Right cardiac atrium (tissue), 5 donors: ENCODE measurements at places on chromosomes 6 and 20. TPM values are rescaled to one million over a fixed set of nuclear protein-coding genes. Genes with fewer than 3 reads are reported as not detected.

The FAM217A gene
- total RNA-seq: not detected

The SLC17A2 gene
- total RNA-seq: not detected

DNA sequence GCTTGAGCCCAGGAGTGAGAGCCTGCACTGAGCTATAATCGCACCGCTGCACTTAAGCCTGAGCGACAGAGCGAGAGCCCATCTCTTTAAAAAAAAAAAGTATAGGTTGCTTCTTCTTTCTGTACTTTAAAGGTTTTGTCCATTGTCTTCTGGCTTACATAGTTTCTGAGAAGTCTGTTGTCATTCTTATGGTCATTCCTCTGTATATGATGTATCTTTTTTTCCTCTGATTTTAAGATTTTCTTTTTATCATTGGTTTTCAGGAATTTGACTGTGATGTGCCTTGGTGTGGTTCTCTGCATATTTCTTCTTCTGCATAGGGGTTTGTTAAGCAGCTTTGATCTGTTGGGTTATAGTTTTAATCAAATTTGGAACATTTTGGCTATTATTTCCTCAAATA, 29.1 kb downstream of the QRSL1 start:
- DNase-seq: no peak

The FRK gene
- total RNA-seq: 4.5 TPM

The LIN28B gene
- total RNA-seq: not detected

GRCh38 chr6:155498370-155498769, 42.7 kb upstream of the NOX3 start:
- DNase-seq: no peak
